NT2/D1 (cell line): ENCODE measurements at places on chromosomes 5 and 9.

DNA sequence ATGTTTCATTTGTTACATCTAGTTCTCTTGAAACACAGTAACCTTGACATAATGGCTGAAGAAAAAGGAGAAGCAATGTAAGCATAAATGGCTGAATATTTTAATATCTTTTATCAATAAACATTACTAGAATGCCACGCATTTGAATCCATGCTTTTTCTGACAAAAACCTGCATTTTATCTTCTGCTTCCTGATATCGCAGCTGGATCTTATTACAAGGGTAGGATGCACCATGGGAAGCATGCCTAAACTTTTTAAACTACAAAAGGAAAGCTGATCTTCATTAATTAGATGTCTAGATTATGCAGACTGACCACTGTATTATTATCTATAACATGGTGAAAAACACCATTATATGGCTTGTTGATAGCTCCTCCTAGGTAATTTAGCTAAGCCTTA is 156.6 kb downstream of the SLF1 start:
- DNase-seq, result no peak

DNA sequence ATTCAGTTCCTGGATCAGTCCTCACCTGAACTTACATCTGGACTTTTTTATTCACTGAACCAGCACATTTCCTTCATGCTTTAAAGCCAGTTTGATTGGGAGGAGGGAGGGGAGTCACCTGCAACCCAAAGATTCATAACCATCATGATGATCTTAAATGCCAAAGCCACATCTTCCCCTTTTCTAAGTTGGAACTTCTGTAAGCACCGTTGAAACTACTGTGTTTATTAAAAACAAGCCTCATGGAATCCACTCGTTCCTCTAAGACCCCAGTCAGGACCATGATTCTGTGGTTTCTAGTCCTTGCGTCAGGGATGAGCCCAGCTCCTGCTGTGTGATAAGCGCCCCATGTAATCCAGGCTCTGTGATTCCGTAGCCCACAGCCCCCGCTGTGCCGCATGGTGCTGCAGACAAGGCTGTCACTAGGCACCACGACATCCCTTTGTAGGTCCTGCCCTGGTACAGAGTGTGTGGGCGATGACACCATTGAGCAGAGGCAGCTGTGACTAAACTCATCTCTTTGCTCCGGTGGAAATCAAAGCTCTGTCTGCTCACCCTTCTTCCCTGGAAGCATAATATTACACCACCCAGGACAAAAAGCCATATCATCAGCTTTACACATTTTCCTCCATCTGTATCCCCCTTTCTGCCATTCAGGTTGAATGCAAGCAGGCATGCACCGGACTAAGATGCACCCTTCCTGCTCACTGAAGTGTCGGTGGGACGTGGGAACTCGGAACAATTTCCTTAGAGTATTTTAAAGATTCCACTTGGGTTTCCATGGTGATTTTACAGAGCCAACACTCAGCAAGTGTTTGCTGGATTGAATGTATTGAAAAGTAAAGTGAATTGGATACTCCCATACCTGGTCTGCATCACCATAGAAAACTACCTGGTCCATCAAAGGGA is 132.0 kb upstream of the FSTL4 start:
- DNase-seq, result no peak

DNA sequence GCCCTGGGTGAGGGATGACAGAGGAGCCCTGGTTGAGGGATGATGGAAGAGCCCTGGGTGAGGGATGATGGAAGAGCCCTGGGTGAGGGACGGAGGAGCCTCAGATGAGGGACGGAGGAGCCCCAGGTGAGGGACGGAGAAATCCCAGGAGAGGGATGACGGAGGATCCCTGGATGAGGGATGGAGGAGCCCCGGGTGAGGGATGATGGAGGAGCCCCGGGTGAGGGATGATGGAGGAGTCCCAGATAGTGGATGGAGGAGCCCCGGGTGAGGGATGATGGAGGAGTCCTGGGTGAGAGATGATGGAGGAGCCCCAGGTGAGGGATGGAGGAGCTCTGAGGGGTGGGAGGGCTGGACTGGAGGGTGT is 10.9 kb downstream of the PHF2 start:
- no peak for DNase-seq

- no peak for DNase-seq
Observed at GRCh38 chr9:69279084-69279731, 45.8 kb upstream of the ENTREP1 start.

- no peak for DNase-seq
Observed at GRCh38 chr5:98299435-98299834, 474.0 kb upstream of the RGMB start.

DNA sequence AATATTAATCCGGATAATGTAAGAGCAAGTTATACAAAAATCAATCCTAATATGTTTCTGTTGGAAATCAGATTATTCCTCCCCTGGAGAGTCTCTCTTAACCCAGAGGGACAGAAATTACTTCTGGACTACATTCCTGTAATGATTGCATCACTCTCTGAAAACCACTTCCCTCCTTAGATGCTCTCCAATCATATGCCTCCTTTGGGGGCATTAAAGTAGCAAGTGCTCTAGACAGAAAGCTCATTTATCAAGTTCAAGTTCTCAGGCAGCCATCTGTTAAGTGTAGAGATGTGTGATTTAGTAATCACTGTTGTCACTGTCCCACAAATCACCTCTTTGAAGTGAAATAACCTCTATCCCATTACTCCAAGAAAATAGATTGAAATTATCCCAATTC is 247.1 kb downstream of the SLCO4C1 start:
- DNase-seq, result no peak

- no peak for DNase-seq
Observed at GRCh38 chr5:61275841-61276240, 56.2 kb upstream of the ZSWIM6 start.

DNA sequence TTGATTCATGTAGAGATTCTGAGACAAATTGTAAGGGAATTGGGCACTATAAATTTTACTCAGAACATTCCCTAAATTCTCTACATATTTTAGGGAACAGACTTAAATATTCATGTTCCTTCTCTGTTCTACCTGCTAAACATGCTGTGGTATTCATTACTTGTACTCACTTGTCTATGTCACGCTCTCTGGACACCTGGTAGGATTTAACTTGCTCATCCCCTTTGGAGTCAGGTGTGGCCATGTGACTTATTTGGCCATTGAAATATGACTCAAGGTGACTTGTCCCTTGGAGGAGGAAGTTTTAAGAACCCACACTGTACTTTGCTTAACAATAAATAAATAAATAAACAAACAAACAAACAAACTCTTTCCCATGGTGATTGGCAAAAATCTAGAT is 2258.8 kb upstream of the WWC1 start:
- no peak for DNase-seq

- no peak for DNase-seq
Observed at GRCh38 chr5:139513852-139514485, 31.4 kb upstream of the STING1 start.

- no peak for DNase-seq
Observed at GRCh38 chr9:1919229-1919628, 95.9 kb upstream of the SMARCA2 start.

- no peak for DNase-seq
Observed at GRCh38 chr5:68114378-68115040, 101.0 kb upstream of the PIK3R1 start.

DNA sequence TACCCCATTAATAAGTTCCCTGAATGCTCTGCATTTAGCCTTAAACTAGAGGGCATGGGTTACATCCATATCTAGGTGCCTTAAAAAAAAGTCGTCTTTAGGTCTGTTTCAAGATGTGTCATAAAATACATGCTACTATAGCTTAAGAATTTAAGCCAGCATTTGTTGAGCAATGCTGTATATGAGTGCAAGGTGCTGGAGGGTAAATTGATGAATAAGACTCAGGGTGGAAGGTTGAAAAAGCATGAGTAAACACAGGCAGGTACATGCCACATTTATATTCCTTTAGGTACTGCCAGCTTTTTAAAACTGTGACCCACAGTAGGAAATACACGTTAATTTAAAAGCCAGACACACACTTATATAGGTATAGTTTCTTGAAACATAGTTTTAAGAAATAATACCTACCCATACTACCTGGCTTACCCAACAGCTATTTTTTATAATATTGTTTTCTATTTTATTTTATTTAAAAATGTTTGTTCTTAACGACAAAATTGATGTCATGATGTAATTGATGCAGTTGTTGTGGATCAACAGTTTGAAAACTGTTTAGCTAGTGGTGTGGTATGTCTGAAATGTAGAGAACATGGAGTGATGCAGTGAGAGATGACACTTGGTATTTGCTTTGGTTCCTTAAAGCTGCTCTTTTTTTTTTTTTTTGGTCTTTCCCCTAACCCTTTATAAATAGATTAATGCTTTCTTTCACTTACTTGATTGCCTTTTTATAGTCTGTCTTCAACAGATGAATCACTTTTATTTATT is 3.9 kb downstream of the HMGCR start:
- DNase-seq, result no peak

DNA sequence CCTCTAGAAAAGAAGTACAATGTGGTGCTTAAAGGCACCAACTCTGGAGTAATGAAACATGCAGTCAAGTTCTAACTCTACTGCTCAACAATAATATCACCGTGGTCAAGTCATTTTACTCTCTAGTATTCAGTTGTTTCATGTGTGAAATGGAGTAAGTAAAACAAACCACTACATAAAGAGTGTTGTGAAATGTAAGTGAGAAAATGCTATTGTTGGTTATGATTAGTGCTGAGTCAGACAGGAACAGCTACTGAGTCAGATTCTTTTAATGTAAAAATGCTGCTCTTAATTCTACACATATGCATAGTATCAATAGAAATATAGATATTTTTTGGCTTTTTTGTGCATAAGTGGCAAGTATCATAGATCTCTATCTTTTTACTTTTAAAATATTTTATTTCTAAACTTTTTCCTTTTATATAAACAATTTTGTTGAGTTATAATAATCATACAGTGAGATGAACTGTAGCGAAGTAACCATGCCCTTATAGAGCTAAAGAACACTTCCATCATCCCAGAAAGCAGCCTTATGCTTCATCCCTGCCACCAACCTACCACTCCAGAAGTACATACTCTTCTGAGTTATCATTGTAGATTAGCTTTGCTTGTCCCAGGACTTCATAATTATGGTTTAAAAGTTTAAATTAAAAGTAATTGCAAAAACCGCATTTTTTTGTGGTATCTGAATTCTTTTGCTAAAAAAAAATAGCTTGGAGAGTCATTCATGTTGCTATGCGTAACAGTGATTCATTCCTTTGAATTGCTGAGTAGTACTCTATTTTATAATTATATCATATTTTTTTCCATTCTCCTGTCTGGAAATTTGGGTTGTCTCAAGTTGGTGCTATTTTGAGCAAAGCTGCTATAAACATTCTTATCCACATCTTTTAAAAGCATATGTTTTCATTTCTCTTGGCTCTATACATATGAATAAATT is 548.2 kb upstream of the CLINT1 start:
- DNase-seq, result no peak

- no peak for DNase-seq
Observed at GRCh38 chr9:89254773-89255125, 56.2 kb upstream of the CKS2 start.

DNA sequence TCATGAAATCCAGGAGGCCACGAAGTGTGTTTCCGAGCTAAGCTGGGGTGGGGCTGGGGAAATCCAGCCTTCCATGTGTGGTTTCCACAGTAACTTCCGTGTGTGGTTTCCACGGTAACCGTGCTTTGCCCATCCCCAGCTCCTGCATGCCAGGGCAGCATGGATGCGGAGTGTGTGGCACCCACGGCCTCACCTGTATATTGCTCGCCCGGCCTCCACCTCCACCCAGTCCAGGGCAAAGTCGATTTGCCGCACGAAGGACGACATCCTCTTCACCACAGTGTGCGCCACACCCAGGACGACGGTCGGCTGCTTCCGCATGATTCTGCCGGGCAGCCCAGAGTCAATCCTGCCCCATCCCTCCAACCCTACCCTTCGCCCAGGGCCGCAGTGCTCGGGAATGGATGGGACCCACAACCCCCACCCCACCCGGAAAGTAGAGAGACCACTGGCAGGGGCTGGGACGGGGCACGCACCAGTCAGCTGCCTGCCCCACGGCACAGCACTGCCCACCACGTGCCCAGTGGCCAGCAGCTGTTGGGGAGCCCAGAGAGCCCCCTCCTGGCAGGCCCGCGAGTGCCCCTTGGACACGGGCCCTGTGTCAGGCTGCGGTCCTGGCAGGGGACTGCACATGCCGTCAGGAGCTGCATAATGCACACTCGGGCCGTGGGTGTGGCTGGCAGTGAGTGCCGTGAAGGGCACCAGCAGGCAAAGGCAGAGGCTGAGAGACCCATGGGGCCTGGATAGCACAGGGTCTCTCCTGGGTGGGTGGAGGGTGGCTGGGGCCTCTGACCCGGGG is 39.0 kb upstream of the NSMF start:
- DNase-seq, result no peak

- DNase-seq, result no peak
Observed at GRCh38 chr9:106883626-106884190, 20.7 kb downstream of the ZNF462 start.

- DNase-seq, result no peak
Observed at GRCh38 chr5:84260140-84260539, 124.5 kb downstream of the EDIL3 start.
